ENCODE measurements at places on chromosomes 2 and 18.

DNA sequence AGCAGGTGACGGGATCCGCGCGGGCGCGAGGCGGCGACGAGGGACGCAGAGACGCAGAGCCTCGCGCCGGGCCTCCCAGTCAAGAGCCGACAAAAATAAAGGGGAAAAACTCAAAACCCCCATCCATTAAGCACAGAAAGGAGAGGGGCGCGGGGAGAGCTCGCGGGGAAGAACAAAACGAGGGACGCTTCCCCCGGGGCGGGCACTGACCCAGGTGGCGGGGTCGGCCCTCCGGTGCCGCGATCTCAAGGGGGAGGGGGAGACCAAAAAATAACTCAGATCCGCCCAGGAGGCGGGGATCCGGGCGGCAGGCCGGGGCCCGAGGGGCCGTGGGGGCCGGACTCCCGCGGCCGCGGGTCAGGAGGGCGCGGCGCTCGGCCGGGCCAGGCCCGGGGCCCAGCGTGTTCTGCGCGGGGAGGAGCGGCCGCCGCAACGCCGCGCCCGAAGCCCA is 597 bp downstream of the RNF103 start:
- peak; percentile 26 for DNase-seq

DNA sequence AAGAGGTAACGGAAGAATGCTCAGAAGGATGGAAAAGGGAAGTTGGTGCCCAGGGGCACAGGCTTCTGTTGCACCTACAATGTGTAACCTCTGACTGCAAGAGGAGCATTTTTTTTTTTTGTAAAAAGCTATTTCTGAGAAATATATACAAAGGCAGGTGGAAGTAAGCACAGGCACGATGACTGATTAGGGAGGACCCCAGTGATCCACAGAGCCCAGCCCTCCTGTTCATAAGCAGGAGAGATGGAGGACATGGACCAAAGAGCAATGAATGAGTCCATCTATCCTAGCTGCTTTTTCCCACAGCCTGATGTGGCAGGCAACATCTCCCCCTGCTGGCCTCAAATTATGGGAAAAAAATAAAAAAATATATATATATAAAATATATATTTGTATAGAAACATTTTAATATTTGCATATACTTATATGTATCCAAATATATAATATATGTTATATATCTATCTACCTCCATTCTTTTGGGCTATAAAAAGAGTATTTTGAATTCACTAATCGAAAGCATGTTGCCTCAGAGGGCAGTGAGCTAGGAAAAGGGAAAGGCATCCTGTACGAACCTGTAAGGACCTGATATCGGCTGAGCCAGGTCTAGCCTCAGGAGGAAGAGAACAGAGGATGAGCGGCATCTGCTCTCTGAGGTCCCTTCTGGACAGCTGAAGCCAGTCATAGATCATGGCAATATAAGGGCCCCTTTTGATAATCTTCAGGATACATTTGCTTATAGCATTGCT is 166.0 kb upstream of the STK17B start:
- DNase-seq = no peak

- no peak for DNase-seq
Measured at GRCh38 chr2:241053576-241054251, 48.4 kb downstream of the MTERF4 start.

GRCh38 chr2:2015646-2016045 is 271.3 kb upstream of the PXDN start:
- DNase-seq = no peak

GRCh38 chr18:59323931-59324622 is 5.6 kb upstream of the CPLX4 start:
- no peak for DNase-seq

GRCh38 chr2:119174216-119174992 is 15.9 kb upstream of the C1QL2 start:
- DNase-seq = no peak

- no peak for DNase-seq
Measured at GRCh38 chr2:239220341-239220740, 180.5 kb downstream of the HDAC4 start.

GRCh38 chr2:26477911-26478253 is at the start of gene OTOF:
Gene OTOF, minus strand, starts transcription at chr2:26478124.
- no peak for DNase-seq

GRCh38 chr18:48781163-48781987 is 169.4 kb downstream of the SMAD7 start:
- DNase-seq = no peak

GRCh38 chr2:180753809-180754761 is 226.3 kb upstream of the UBE2E3 start:
- no peak for DNase-seq

DNA sequence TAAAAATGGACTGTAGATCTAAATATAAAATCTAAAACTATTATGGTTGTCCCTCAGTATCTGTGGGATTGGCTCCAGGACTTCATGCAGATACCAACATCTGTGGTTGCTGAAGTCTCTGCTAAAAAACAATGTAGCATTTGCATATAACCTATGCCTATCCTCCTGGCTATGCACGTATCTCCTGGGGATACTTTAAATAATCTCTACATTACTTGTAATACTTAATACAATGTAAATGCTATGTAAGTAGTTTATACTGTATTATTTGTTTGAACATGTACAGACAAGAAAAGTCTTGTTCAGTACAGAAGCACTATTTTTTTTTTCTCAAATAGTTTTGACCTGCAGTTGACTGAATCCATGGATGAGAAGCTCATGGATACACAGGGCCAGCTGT is 134.9 kb downstream of the ZAP70 start:
- no peak for DNase-seq

- no peak for DNase-seq
Measured at GRCh38 chr18:2316082-2316750, 255.1 kb downstream of the METTL4 start.

- DNase-seq = no peak
Measured at GRCh38 chr18:38572554-38573111, 1007.0 kb upstream of the CELF4 start.

- no peak for DNase-seq
Measured at GRCh38 chr18:46040747-46041104, 31.3 kb downstream of the PSTPIP2 start.

- no peak for DNase-seq
Measured at GRCh38 chr2:67771380-67771779, 291.4 kb downstream of the C1D start.

- no peak for DNase-seq
Measured at GRCh38 chr2:173109253-173110188, 33.9 kb downstream of the MAP3K20 start.

GRCh38 chr18:59220164-59220783 is 316 bp downstream of the GRP start:
- no peak for DNase-seq

DNA sequence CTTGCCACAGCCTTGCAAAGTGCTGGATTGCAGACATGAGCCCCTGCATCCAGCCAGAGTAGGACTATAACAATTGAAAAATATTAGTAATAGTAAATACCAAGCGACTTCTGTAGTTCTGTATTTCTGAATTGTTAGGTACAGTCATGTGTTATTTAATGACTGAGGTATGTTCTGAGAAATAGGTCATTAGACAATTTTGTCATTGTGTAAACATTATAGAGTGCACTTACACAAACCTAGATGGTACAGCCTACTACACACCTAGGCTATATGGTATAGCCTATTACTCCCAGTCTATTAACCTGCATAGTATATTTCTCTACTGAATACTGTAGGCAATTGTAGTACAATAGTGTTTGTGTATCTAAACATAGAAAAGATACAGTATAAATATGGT is 92.1 kb downstream of the GALNT1 start:
- DNase-seq = no peak

DNA sequence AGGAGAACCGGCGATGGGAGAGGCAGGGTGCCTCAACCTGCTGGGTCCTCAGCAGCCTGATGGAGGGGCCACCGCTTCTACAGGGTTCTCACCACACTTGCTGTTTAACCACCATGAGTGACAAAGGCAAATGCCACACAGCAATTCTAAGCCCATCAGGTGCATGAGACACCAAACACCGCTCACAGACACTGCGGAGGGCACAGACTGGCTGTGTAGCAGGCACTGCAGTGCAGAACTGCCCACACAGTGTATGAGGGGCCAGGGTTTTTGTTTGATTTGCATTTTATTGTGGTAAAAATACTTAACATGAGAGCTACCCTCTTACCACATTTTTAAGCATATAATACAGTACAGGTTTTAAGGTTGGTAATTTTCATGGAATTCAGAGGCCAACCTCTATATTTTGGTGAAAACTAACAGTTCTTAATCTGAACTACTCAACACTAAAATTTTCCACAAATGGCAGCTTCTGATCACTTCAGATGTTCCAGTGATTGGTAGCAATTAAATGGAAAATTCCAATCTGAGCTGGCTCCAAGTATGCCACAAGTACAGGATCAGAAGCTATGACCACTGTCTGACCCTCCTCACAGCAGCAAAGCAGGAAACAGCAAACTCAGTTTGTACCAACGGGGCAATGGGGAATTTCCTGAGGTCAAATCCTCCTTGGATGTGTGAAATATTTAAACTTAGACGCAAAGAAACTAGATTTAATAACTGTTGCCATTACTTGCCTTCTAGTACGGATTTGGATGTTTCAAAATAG is 67.7 kb downstream of the FAM210A start:
- DNase-seq = no peak

- no peak for DNase-seq
Measured at GRCh38 chr2:9629222-9630116, 1.3 kb downstream of the YWHAQ start.

- DNase-seq = no peak
Measured at GRCh38 chr2:66447677-66448076, 12.8 kb downstream of the MEIS1 start.

- DNase-seq = no peak
Measured at GRCh38 chr18:67428158-67428557, 88.4 kb downstream of the DSEL start.

DNA sequence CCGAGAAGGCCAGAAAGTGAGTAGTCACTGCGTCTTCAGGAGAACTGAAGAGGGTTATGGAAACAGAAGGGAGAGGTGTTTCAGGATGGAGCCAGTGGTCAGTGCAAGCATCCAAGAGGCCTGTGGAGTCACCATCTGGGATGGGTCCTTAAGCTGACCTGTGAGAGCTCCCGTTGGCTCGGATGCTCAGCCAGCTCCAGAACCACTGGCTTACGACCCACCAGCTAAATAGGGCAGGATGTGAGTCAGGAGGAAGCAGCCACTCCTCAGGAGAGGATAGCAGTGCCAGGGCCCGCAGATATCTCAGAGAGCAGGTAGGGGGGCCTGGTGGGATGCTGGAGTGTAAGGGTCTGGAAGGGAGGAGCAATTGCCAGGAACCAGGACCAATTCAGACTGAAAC is 63.1 kb upstream of the B3GNT7 start:
- DNase-seq = no peak

- DNase-seq = no peak
Measured at GRCh38 chr2:40448476-40449079, 3.3 kb downstream of the SLC8A1 start.

DNA sequence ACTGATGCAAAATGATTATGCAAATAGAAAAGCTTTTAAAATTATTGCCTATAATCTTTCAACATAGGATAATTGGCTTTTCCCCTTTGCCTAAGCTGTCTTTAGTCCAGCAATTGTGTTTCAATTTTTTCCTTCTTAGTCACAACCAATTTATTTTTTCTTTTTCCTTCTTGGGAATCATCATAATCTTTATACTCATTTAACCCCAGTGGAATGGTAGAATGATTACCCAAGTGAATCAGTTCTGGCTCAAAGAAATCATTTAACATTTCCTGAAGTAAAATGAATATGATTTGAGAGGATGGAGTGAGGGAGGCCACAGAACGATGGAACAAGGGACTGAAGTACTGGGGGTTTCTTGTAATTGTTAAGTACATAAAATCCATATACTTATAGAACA is 93.0 kb upstream of the CRIM1 start:
- no peak for DNase-seq

GRCh38 chr18:34867520-34867919 is 157.4 kb downstream of the DTNA start:
- DNase-seq = no peak

- DNase-seq = no peak
Measured at GRCh38 chr2:172996387-172996961, 79.2 kb upstream of the MAP3K20 start.

GRCh38 chr2:101230541-101231001 is 22.1 kb upstream of the CNOT11 start:
- no peak for DNase-seq

GRCh38 chr18:48643262-48643661 is 104.4 kb downstream of the CTIF start:
- DNase-seq = no peak

- DNase-seq = no peak
Measured at GRCh38 chr18:11994336-11994702, 13.0 kb downstream of the IMPA2 start.

- DNase-seq = no peak
Measured at GRCh38 chr2:11060376-11061169, 94.7 kb upstream of the SLC66A3 start.

DNA sequence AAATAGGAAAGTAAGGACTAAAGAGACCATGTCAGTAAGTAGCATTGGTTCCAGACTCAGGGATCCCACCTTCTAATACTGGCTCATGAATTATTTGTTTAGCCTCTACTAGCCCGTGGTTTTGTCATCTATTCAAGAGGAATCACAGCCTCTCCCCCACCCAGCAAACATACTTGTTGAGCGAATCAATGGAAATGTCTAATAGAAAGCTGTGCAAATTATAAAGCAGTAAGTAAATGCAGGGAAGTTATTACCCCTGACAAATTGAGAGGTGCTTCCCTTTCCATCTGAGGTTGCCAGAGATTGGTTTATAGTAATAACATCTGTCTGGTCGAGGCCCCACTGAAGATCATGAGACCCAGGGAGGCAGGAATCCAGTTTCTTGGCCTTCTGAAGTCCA is 219.3 kb upstream of the OSR1 start:
- no peak for DNase-seq

DNA sequence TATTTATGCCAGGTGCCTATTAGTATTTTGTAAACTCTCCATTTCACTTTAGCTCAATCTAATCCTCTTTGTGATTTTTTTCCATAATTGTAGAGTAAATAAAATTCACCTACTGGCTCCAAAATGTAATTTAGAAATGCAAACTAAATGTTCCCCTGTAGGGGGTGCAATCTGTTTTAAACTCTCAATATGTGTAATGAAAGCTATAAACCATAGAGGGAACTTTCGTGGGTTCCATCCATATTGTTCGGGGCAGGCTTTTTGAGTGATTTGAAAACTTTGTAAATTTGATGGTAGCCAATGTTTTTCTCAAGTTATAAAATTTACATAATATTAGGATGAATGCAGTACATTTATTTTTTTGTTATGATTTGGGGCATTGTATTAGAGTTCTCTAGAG is 49.4 kb downstream of the TSPYL6 start:
- DNase-seq = no peak

GRCh38 chr18:25349131-25349925 is 2.6 kb downstream of the ZNF521 start:
- no peak for DNase-seq

DNA sequence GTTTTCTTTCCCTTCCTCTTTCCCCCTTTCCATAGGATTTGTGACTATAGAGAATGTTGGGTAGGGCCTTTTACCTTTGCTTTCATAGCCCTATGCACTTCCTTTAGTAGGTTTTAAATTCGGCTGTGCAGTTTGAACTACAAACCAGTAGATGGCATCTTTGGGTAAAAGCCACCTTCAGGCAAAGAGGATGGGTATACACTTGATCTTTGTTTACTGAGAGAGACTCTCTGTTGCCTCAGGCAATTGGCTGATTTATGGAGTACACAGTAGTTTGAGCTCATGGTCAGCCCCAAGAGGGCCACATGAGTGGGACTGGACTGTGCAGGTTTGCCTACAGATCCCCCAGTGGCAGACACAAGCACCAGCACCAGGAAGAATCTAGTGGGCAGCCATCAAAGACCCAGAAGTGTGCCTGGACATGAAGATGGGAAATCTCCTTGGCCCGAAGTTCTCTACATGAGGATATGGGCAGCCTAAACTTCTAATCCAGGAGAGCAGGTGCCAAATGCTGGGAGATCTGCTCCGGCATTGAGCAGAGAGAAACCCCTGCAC is 1304.3 kb upstream of the DDX18 start:
- no peak for DNase-seq

All from stimulated activated CD8-positive, alpha-beta memory T cell treated with anti-CD3 and anti-CD28 coated beads, Interleukin-15, amount 100 ng/mL, for 4 hours (primary cell).